ENCODE measurements at places on chromosomes 6 and 20.

DNA sequence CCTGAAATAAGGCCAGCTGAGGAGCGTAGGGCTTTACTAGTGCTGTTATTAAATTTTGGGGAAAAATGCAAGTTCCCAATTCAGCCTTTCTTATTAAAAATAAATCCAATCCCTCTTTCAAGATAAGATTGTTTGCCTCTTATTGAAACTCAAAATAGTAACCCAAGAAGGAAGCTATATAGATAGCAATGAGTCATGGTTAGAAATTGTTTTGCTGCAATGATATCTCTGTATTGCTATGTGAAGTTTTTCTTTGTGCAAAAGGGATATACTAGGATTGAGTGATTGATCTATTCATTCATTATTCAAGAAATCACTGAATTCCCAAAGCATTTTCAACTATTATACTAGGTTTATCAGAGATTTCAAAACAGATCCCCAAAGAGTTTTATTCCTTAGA, 93.0 kb upstream of the HDAC2 start:
- no peak for DNase-seq

GRCh38 chr6:34196833-34197195, 39.9 kb upstream of the HMGA1 start:
- DNase-seq: no peak

DNA sequence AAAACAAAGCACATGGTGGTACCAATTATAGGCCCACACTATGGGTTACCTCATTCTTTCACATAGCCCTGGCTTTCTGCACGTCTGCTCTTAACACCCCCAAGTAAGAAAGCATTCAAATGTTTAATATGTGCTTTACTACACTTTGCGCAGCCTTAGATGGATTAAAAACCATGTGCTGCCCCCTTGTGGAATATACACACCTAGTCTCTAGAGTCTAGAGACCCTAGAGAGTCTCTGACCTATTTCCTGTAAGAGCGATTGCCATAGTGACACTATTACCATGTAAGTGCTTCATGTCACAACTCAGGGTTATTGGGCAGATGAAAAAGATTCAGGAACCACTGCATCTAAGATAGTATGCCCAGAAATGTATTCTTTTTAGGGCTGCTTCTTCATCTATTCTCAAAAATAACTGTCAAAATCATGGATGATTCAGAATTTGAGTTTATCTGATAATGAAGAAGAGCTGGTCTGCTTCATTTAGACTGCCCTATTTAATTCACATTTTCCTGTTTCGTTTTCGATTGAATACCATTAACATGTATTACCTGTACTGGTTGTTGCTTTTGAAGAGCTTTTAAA, 186.3 kb downstream of the ADGB start:
- DNase-seq: peak; percentile 60

GRCh38 chr6:151413372-151414145, 22.2 kb upstream of the ZBTB2 start:
- no peak for DNase-seq

- DNase-seq: peak; percentile 30
Measured at GRCh38 chr6:163776196-163776905, 361.8 kb downstream of the QKI start.

- peak; percentile 61 for DNase-seq
Measured at GRCh38 chr6:105136431-105137350, 43.1 kb downstream of the POPDC3 start.

DNA sequence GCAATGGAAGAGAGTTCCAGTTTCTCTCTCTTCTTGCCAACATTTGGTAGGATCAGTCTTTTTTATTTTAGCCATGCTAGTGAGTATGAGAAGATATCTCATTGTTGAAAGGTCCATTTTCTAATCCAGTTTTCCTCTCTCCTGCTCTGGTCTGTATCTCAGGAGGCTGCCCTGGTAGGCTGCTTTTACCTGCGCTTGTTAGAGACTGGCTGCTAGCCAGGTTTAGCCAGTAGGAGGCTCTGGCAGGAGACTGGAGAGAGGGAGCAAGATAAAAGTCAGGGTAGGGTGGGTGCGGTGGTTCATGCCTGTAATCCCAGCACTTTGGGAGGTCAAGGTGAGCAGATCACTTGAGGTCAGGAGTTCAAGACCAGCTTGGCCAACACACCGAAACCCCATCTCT, 68.6 kb upstream of the FOXP4 start:
- no peak for DNase-seq

GRCh38 chr20:4896971-4897497, 104.3 kb downstream of the SLC23A2 start:
- DNase-seq: peak; percentile 16

- DNase-seq: no peak
Measured at GRCh38 chr6:70303034-70303525, at the start of gene COL9A1. TSS of gene COL9A1 (minus strand) at chr6:70303084. CDS start at chr6:70302924, 160 bp downstream.

GRCh38 chr6:14804785-14805210, 441.1 kb upstream of the JARID2 start:
- no peak for DNase-seq

- DNase-seq: no peak
Measured at GRCh38 chr6:49764571-49765236, 20.5 kb upstream of the CRISP3 start.

GRCh38 chr6:169518451-169518850, 183.4 kb downstream of the WDR27 start:
- no peak for DNase-seq

GRCh38 chr6:95686895-95687294, 109.6 kb downstream of the MANEA start:
- DNase-seq: peak; percentile 16

GRCh38 chr6:37429352-37429750, 3.7 kb upstream of the CMTR1 start:
- no peak for DNase-seq

DNA sequence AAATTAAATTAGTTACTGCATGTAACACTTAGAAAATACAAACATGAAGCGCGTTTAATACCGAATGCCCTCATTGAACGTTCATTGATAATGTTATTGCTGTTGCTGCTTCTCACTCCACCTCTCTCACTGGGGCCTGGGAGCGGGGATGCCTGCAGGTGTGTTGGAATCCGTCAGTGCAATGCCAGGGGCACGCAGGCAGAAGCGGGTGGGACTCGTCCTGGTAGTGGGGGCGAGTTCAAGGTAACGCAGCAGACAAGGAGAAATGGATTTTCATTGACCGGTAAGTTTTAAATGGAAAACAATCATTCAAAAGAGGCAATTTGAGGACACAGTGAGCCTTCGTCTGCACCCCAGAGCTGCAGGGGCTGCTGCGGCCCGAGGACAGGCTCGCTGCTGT, 71.2 kb upstream of the AFDN start:
- DNase-seq: no peak

Measured in NCI-H524 (cell line).